ENCODE measurements at places on chromosomes 5 and 9. TPM values are rescaled to one million over a fixed set of nuclear protein-coding genes. Genes with fewer than 3 reads are reported as not detected.

GRCh38 chr9:16868701-16869100, 1.8 kb downstream of the BNC2 start:
- DNase-seq = no peak

DDX46 gene
- polyA plus RNA-seq = 84.7 TPM

DNA sequence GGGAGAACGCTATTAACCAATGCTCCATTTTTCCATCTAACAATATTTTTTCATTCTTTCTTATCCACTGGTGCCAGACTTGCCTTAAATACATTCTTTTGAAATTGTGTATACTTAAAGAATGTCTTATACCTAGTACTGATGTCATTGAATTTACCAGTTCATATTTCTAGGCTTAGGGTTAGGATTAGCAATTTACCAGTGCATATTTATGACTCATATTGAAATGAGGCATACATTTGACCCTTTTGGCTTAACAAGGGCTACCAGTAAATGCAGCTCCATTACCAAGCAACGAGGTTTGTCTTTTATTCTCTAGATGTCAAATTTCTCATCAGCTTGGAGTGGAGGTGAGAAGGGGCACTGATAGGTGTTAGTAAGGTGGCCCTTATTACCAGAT, 89.5 kb downstream of the CDH9 start:
- DNase-seq = no peak

DNA sequence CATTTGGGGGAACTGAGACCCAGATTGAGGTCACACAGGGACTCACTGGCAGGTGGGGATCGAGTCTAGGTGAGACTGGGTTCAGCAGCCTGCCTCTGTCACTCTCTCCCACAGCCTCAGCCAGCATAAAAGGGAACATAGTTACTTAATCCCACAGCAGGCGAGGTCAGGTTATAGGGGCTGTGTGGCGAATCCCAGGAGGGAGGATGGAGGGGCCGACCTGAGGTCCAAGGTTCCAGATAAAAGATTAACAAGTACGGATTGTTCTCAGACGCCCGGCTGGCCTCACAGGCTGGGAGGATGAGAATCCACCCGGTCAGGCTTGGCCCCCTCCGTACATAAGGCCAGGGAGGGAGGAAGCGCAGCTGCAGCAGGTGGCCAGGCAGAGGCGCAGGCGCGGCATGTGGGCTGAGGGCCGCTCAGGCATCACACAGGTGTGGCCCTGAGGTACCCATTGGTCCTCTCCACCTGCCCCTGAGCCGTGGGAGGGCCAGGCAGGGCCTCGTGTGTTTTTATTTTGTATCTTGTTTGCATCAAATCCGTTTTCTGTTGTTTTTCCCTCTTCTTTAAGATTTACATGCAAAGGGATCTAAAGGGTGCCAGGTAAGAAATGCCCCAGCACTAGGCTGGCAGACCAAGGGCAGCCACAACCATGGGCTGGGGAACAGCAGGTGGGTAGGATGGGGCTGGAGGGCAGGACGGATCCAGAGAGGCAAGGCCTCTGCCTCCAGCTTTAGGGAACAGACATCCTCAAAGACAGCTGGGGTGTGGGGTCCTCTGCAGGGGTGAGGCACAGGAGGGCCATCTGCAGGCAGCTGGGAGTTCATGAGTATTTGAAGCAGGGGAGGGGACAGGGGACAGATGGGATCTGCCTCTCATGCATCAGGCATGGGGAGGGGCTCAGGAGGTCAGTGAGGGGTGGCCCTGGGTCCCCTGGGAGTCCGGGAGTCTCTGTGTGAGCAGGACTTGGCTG, 3.6 kb downstream of the SUSD3 start:
- DNase-seq = no peak

GRCh38 chr9:19720377-19720776, 68.5 kb downstream of the SLC24A2 start:
- DNase-seq = peak; percentile 62

DNA sequence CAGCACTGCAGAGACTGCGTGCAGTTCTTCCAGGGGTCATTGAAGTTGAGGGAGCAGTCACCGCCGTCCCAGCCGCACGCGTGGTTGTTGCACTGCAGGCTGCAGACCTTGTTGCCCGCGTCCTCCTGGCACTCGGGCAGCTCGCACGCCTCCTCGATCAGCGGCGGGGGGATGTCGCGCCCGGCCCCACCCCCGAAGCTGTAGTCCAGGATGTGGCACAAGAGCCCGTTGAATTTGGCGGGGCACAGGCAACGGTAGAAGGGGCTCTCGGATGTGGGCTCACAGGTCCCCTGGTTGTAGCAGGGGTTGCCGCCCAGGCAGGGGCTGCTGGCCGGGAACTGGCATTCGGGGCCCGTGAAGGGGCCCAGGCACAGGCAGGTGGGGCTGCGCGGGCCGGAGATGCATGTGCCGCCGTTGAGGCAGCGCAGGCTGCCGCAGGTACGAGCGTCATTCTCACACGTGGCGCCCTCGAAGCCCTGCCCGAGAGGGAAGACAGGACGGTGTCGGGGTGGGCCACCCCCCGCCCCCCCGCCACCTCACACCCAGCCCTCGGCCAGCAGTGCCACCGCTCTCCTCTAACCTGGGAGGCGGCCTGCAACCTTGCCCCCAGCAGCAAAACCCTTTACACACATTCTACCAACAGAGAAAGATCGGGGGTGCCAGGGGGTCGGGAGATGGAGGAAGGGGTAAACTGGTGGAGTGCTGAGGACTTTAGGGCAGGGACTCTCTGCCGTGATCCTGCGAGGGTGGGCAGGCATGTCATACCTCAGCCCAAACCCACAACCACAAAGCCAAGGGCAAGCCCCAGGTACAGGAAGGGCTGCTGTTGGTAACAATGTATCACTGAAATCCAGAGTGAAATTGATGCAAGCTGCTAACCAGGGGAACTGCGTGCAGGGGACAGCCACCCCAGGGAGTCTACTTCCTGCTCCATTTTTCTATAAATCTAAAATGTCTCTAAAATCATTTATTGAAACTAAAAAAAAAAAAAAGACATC, 22.9 kb upstream of the SEC16A start:
- no peak for DNase-seq

- DNase-seq = no peak
Measured at GRCh38 chr5:56656846-56657726, 158.3 kb upstream of the MAP3K1 start.

PCDHA7 gene
- 0.19 TPM for polyA plus RNA-seq

DNA sequence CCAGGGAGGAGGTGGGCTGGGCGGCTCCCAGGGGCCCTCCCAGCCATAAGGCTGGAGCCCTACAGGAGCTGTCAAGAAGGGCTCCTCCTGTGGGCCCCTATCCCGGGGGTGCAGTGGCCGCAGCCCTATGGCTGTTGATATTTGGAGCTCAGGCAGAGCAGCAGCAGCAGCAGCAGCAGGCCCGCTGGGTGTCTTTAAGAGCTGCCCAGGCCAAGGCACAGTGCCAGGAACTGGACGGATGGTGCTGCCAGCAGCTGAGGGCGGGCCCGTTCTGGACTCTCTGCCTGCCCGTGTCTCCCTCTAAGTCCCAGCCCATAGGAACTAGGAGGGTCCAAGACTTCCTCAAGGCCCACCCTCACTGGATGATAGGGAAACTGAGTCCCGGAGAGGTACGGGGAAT, 3.6 kb downstream of the AK1 start:
- no peak for DNase-seq

LPCAT1 gene
- 46.4 TPM for polyA plus RNA-seq

EXOSC2 gene
- polyA plus RNA-seq = 44.0 TPM

DNA sequence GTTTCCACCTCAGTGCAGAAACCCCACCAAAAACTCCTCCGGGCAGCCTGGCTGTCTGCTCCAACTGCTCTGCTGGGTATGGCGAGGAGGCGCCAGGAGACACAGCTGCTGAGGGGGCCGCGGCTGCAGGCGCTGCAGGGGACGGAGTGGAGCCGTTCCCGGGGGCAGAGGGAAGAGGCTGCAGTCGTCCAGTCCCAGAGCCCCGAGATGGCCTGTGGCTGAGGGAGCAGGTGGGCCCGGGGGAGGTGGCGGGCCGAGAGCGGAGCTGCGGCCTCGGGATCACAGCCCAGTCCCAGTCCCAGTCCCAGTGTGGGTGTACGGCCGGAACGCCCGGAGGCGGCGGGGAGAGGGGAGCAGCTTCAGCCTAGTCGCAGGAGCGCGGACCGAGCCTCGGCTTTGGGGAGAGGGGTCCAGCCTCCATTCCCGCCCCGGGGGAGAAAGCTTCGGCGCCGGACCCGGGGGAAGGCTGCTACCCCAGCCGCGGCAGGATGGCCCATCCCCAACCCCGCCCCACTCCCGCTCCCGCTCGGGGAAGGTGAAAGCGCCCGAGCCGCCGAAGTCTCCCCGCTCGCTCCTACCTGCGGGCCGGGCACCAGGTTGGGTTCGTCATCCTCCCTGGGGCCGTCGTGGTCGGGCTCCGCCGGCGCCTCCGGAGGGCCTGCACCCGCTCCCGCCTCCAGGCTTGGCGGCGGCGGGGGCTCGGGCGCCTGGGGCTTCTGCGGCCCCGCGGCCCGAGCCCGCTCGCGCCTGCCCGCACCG, 513 bp downstream of the FAM193B start:
- DNase-seq = no peak

- no peak for DNase-seq
Measured at GRCh38 chr5:58275516-58275915, 184.4 kb downstream of the PLK2 start.

GRCh38 chr5:151019331-151019730, 1.1 kb upstream of the GPX3 start:
- DNase-seq = no peak

FAM120AOS gene
- 68.9 TPM for polyA plus RNA-seq

FOXD4L6 gene
- not detected for polyA plus RNA-seq

- no peak for DNase-seq
Measured at GRCh38 chr9:85700330-85700729, 41.4 kb downstream of the AGTPBP1 start.

DNA sequence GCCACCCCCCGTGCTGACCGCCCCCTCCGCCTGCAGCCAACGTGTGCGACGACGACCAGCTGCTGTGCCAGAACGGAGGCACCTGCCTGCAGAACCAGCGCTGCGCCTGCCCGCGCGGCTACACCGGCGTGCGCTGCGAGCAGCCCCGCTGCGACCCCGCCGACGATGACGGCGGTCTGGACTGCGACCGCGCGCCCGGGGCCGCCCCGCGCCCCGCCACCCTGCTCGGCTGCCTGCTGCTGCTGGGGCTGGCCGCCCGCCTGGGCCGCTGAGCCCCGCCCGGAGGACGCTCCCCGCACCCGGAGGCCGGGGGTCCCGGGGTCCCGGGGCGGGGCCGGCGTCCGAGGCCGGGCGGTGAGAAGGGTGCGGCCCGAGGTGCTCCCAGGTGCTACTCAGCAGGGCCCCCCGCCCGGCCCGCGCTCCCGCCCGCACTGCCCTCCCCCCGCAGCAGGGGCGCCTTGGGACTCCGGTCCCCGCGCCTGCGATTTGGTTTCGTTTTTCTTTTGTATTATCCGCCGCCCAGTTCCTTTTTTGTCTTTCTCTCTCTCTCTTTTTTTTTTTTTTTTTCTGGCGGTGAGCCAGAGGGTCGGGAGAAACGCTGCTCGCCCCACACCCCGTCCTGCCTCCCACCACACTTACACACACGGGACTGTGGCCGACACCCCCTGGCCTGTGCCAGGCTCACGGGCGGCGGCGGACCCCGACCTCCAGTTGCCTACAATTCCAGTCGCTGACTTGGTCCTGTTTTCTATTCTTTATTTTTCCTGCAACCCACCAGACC, 80.2 kb downstream of the NTNG2 start:
- peak; percentile 37 for DNase-seq

Data from renal pelvis (tissue), 12 donors.